Activated naive CD8-positive, alpha-beta T cell treated with anti-CD3 and anti-CD28 coated beads, Interleukin-2, amount 10 ng/mL, durations not matched to agents 7 days and 5 days (primary cell): ENCODE measurements at places on chromosomes 11 and 22. TPM values are rescaled to one million over a fixed set of nuclear protein-coding genes. Genes with fewer than 3 reads are reported as not detected.

Gene IL18
- 0.45 TPM for total RNA-seq

Gene PHLDA2
- total RNA-seq: 0.55 TPM

Gene DPP3
- total RNA-seq: 44.9 TPM

Gene FAM83F
- 0.20 TPM for total RNA-seq

Gene LRRC55
- total RNA-seq: not detected
